ENCODE measurements at places on chromosomes 4 and X.

GRCh38 chr4:166144607-166145006 lies 271.6 kb downstream of the TLL1 start:
- DNase-seq: no peak

DNA sequence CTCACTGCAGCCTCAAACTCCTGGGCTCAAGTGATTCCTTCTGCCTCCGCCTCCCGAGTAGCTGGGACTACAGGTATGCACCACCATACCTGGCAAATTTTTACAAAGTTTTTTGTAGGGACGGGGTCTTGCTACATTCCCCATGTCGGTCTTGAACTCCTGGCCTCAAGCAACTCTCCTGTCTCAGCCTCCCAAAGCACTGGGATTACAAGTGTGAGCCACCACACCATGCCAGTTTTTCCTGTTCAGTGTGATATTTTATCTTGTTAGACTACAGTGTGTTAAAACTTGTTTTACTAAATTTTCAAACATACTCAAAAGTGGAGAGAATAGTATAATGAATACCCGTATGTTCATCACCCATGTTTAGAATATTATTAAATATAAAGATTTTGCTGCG lies 12.1 kb downstream of the HPRT1 start:
- no peak for DNase-seq

DNA sequence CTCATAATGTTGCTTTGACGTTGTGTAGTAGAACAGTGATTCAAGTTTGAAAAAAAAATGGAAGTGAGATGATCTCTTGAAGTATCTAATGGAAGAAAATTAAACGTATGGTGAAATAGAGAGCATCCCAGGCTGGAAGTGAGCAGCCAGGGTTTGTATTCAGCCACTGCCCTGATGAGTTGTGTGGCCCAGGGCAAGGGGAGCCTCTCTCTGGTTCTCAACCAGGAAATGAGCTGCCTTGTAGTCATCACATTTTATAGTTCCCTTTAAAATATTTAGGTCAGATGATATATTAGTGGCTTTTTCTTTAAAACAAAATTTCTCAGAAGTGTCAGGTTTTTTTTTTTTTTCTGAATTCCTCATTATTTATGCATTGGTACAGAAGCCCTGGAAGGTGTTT lies 150.3 kb downstream of the GPAT3 start:
- no peak for DNase-seq

DNA sequence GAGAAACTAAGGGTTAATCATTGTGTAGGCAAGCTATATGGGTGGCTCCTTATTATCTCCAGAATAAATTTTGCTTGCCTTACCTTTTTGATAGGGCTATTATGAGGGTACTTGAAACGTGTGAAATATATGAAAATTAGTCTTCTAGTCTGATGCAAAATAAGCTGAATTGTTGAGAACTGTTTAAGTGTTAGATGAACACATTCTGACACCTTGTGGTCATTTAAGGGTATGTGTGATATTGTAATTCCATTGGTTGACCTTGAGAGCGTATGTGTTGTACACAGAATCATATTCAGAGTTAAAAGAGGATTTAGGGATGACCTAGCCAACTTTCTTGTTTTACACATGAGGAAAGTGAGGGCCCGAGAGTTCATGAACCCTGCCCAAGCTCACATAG lies 44.6 kb upstream of the LINC00632 start:
- no peak for DNase-seq

GRCh38 chr4:78357122-78357521 lies 194.4 kb upstream of the ANXA3 start:
- no peak for DNase-seq

GRCh38 chrX:19370061-19370460 lies 26.3 kb downstream of the PDHA1 start:
- no peak for DNase-seq

DNA sequence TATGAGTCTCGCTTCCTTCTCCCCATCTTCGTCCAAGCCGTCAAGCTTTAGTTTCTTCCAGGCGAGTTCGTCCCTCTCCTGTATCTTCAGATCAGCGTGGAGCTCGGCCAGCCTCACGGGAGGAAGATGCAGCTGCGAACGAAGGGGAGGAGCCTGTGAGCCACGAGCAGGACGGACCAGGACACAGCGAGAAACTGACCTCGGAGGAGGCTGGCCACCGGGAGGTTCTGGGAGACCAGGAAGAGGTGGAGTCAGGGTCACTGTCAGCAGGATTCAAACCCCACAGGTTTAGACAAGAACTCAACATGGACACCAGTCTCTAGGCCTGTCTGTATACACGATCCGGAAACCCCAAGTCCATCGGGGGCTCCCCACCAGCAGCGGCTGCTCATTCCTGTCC lies 7.3 kb downstream of the LRPAP1 start:
- DNase-seq: no peak
